Nucleus accumbens (tissue), 56 donors: ENCODE measurements at places on chromosomes 3 and 15.

- DNase-seq: no peak
These were observed 293.3 kb downstream of the ZIC1 start for GRCh38 chr3:147702509-147702908.

DNA sequence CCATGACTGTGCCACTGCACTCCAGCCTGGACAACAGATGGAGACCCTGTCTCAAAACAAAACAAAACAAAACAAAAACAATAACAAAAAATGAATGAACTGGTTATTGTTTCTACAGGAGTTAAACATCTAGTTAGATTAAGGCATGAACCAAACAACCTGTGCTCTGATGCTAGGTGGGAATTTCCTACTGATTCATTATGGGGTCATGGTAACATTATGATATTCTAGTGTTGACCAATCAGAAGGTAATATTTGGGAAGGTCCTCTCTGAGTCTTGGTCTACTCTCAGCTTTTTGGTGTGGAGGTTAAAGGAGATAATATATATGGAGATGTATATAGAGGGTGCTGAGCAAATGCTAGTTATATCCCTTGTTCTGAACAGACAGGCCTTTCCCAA is 37.6 kb downstream of the MCF2L2 start:
- no peak for DNase-seq

DNA sequence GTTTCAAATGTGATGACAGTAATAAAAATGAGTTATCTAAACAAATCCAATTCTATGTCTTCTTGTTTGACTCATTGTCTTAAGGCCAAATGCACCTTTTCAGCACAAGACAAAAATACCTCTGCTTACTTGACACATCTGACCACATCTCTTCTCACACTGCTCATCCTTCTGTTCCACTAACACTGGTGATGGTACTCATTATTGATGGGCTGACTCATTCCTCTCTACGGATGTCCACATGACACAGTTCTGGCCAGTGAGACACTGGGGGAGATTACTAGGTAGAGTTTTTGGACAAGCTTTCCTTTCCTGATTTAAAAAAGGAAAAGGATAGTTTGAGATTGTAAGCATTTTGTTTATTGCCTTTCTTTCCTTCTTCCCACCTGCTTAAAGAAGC is 410.6 kb upstream of the THRB start:
- DNase-seq: no peak

- DNase-seq: no peak
These were observed 40.2 kb upstream of the ZFAND6 start for GRCh38 chr15:80019168-80019745.

DNA sequence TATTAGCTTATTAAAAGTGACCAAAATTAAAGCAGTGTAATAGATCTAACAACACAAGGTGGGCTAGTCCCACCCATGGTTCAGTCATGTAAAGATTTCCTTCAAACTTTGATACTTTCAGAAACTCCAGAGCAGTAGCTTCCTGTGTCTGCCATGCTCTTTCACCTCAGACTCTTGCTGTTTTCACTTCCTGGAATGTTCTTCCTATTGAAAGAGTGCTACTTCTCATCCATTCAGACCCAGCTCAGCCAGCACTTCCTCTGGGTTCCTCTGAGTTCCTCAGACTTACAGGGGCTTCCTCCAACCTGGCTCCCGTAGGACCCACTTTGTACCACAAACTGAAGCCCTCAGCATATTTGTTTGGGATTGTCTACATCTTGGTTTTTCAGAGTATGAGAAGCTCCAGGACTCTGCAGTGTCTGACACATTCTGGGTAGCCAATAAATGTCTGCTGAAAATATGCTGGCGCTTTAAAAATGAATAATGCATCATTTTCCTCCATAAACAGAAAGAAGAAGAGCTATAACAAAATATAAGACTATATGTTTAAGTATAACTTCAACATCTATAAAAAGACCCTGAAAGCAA is 18.0 kb downstream of the NCEH1 start:
- no peak for DNase-seq

- DNase-seq: no peak
These were observed 17.8 kb upstream of the ITGB5 start for GRCh38 chr3:124904835-124905492.

- no peak for DNase-seq
These were observed 18.1 kb downstream of the STXBP5L start for GRCh38 chr3:120926146-120926545.

GRCh38 chr15:67840749-67841512 is 1.1 kb upstream of the RNU6-1 start:
- no peak for DNase-seq

DNA sequence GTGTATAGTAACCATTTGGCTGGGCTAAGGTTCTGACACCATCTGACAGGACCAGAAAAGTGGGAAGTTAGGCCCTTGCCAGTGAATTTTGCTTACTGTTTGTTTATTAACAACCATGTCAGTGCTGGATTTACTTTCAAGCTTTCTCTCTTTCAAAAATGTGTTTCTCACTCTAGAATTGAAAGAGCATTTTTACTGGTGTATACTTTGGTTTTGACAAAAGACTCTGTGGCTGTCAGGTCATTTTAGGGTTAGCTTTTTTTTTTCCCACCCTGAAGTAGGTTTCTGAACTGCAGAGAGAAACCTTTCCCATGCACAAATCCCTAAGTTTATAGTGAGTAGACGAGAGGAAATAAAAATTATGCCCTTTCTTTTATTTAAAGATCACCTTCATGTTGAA is 230.0 kb upstream of the TBC1D5 start:
- no peak for DNase-seq
